Hematopoietic multipotent progenitor cell treated with erythropoietin and hydrocortisone succinate and interleukin-3 and kit ligand, for 6 days (in vitro differentiated cells): ENCODE measurements at places on chromosomes 5 and 9.

DNA sequence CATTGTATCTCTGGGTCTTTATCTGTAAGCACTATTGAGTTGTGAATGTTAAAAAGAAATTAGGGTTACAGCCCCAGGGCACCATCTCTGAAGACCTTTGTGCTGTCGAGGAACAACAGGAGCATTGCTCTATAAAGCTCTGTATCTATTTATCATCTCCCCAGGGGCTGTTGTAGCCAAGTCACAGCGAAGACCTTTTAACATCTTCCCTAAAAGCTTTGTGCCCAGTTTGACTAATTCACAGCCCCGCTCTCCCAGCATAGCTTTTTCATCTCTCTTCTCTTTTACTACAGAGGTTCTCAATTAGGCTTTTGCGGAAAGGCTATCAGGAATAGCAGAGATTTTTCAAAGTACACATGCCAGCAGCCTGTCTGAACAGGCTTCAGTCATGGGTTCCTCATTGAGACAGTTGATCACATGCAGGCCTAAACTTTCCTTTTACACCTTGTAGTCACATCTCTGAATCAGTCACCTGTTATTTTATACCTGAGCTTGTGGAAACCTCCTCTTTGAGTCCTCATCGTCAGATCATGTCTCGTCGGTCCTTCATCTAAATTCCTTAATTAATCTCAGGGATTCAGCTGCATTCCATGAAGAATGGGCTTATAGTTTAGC, 140.5 kb downstream of the NPR3 start:
- DNase-seq = no peak

- no peak for DNase-seq
Observed at GRCh38 chr5:165035520-165035919, 1530.1 kb downstream of the MAT2B start.

- no peak for DNase-seq
Observed at GRCh38 chr9:79984429-79985067, 412.8 kb downstream of the TLE4 start.

GRCh38 chr5:94746731-94747124, 128.3 kb downstream of the SLF1 start:
- DNase-seq = peak; percentile 33

DNA sequence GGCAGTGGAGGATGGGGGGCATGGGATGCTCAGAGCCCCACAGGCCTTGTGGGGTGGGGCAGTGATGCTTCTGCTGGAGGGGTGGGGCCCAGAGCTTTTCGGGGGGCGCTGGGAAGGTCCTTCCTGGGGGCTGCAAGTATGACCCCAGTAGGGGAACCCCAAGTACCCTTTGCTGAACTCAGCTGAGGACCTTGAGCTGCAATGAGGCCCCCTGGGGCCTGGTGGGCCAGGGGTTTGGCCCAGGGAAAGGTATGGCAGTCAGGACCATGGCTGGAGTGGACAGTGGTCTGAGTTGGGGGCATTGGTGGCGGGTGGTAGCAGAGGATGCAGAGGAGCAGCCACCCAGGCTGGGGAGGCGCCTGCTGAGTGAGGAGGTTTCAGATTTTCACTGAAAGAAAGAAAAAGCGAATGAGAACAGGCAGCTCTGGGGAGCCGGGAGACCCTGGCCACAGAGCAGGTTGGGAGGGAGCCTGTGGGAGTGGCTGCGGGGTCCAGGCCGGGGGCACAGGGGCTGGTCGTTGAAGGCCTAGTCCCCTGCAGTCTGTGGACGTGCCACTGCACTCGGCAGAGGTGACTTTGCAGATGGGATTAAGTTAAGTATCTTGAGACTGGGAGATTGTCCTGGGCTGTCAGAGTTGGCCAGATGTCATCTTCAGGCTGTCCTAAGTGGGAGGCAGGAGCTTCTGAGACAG, 19.2 kb downstream of the WNK2 start:
- no peak for DNase-seq

GRCh38 chr9:28707616-28708015, 1134.3 kb upstream of the C9orf72 start:
- no peak for DNase-seq

- no peak for DNase-seq
Observed at GRCh38 chr5:148815578-148815977, 10.8 kb upstream of the ADRB2 start.

DNA sequence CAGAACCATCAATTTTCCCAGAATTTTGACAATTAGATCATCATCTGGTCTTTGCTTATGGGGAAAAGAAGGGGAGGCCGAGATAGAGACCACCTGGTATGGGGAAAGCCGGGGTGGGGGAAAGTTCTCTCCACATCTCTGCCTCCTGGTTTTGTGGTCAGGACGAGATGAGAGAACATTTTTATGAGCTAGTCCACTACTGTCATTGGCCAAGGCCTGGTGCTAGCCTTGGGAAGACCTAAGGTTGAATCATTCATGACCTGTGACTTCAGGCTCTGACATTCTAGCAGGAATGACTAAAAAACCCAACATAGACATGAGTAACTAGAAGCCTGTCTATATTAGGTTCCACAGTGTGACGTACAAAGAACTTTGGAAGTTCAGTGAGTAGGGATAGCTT, 135.2 kb downstream of the PTTG1 start:
- DNase-seq = no peak

DNA sequence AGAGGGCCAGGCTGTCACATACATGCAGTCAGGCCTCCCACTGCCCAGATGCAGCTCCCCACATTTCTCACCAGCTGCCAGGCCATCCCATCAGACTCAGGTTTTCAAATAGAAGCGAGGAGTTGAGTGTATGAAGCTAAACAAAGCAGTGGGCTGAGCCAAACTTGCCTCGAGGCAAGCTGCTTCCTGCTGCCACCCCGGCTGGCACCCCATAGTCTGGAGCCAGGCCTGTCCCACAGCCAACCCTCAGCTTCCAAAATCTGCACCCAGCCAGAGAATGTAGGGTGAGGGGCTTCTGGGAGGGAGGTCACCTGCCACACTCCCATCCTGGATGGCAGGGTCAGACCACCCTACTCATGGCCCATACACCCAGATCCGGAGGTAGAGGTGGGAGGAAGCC, 22.3 kb upstream of the ALDH1B1 start:
- no peak for DNase-seq
